ENCODE measurements at places on chromosomes 1 and 21.

- no peak for DNase-seq
These were observed 17.5 kb downstream of the SLC26A9 start for GRCh38 chr1:205925736-205926135.

DNA sequence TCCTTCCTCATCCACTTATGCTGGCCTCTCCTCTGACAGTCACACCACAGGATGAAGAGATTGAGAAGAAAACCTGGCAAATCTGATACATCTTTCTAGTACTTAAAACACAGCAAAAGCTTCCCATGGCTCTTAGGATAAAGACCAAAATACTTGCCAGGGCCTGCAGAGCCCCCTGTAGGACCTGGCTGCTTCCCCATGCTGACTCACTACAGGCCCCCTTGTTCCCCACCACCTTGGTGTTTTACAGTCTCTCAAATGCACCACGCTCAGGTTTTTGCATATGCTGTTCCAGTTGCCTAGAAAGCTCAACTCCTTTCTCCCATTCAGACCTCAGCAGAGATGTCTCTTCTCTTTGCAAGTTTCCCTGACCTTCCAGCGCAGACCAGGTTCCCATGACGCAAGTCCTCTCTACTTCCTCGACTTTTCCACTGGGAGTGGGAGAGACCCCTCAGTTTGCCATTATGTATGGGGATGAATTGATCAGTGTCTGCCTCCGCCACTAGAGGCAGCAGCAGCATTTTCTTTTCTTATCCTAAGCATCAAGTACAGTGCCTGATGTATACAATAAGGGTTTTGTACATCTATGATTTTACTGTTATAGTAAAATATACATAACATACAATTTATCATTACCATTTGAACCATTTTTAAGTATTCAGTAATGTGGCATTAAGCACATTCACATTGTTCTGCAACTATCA is 113.8 kb upstream of the C8B start:
- DNase-seq: no peak

DNA sequence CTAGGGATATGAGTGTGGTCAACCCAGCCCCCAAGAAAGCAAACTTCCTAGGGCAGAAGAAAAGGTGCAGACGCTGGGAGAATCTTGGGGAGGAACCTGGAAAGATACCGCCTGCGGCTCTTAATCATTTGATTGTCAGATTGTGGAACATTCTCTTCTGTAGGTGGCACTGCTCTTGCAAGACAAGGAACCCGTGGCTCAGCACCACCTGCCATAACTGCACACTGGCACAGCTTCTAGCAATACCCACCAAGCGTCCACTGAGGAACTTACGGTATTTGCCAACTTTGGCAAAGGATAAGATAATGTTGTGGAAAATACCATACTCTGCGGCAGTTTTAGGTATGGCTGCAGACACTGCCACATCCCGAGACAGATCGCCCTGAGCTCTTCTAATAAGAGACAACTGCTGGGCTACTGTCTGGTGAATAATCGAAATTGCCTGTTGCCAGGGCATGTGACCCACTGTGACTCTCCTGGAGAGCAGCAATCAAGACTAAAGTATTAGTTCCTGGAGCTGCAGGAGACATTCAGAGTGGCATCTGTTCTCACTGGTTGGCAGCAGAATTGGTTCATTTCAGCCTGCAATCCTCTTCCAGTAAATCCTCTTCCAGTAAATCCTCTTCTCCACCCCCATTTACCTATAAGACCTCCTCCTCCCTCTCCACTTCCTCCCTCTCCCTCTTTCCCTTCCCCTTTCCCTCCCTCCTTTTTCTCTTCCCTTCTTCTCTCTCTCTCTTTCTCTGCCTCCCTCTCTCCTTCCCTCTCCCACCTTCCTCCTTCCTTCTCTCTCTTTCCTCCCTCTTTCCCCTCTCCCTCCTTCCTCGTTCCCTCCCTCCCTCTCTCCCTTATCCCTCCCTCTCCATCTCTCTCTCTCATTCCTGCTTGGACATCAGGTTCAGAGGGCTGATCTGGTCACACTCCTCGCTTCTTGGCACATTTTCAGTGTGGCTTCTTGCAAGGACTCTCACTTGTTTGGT is 49.7 kb upstream of the B3GALT5 start:
- DNase-seq: no peak

GRCh38 chr1:233480198-233480597 is 133.7 kb upstream of the KCNK1 start:
- no peak for DNase-seq

DNA sequence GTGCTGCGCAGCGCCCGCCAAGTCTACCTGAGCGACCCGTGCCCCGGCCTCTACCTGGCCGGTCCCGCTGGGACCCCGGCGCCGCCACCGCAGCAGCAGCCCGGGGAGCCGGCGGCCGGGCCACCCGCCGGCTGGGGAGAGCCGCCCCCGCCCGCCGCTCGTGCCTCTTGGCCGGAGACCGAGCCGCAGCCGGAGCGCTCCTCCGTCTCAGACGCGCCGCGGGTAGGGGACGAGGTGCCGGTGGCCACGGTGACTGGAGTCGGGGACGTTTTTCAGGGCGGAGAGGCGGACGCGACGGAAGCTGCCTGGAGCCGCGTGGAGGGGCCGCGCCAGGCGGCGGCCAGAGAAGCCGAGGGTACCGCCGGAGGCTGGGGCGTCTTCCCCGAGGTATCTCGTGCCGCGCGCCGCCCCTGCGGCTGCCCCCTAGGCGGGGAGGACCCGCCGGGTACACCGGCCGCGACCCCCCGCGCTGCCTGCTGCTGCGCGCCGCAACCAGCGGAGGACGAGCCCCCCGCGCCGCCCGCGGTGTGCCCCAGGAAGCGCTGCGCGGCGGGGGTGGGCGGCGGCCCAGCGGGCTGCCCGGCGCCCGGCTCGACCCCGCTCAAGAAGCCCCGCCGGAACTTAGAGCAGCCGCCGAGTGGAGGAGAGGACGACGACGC is 646 bp downstream of the IER5 start:
- DNase-seq: peak; percentile 13

GRCh38 chr1:63904826-63905225 is 131.0 kb downstream of the ROR1 start:
- no peak for DNase-seq

- no peak for DNase-seq
These were observed 37.4 kb downstream of the MAP3K21 start for GRCh38 chr1:233364695-233365539.

GRCh38 chr21:46156678-46157077 is 1.3 kb upstream of the FTCD start:
- no peak for DNase-seq

GRCh38 chr1:207430602-207431001 is 23.5 kb upstream of the CR2 start:
- DNase-seq: no peak

DNA sequence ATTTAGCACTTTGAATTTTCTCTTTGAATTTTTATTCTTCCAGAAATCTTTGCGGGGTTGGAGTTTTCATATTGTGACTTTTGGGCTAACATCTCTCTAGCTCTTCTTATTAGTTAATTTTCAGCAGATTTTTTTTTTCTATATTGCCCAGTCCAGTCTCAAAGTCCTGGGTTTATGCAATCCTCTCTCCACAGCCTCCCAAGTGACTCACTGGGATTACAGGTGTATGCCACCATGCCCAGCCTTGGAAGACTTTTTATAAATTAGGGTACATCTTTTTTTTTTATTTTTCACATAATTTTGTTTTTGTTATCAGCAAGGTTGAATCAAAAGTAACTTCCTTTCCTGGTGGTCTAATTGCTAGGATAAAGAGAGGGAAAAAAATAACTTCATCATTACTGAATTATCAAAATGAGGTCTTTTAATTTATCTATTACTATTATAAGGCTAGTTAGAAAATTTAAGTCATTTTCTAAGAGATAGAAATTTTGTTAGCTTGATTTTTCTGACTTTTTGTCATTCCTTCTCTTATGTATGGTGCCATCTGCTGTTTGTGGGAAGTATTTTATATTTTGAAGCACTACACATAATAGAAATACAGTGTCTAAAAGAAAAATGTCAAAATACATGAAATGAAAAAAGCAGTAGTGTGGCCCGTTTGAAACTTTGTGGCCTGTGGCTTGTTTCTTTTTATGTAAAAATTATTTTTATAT is 273.4 kb upstream of the CACYBP start:
- DNase-seq: no peak

GRCh38 chr1:82162486-82163420 is 362.0 kb downstream of the ADGRL2 start:
- no peak for DNase-seq

DNA sequence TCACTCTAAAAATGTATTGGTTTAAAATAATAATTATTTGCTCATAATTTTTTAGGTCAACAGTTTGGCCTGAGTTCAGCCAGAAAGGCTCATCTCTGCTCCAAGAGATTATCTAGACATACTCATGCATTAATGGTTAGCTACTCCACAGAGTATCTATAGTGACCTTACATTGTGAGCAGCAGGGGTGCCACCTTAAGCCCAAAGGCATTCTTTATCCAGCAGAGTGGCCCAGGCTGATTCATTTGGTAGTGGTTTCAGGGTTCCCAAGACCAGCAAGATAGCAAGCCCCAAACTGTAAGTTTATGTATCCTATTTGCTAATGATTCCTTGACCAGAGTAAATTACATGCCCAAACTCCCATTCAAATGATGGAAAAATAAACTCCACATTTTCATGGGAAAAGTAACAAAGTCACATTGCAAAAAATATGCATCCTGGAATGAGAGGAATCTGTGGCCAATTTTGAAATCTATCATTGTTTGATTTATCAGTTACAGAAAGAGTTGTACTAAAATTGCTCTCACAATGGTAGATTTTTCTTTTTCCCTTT is 182.6 kb upstream of the KCNK2 start:
- no peak for DNase-seq

DNA sequence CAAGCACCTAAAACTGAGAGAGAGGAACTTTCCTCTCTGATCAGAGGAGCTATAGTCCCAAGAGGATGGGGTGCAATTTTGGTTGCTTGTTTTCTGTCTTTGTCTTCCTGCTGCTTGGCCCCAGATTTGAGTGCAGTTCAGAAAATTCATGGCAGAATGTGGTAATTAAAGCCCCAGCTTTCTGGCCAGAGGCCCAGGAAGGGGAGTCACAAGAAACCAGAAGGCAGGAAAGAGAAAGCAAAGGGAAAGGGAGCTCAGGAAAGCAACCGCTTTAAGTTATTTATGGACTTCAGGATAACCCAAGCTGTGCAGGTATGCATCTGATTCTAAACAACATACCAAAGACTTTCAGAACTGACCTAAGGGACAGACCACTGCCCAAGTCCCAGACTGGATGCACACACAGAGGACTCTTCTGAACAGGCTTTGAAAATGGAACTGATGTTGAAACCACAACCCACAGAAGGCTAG is 88.8 kb downstream of the ST3GAL3 start:
- DNase-seq: no peak

DNA sequence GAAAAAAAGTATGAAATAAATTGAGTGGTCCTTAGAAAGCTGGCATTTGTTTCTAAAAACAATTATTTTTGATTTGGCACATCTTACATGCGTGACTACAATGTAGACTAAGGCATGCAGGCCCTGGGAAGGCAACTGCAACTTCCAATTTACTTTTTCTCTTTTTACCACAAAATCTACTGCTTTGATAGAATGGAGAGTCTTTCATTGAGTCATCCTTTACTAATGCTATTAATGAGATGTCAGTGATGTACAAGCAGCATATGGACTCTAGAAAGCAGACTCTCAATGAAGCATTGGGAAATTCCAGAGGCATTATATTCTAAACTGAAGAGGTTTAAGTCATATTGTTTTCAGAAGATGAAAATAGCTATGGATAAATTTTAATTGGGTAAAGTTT is 29.6 kb upstream of the PRRX1 start:
- DNase-seq: no peak

GRCh38 chr1:18722270-18722669 is 91.6 kb downstream of the PAX7 start:
- DNase-seq: no peak

- DNase-seq: no peak
These were observed 27.8 kb upstream of the TIAM1 start for GRCh38 chr21:31371715-31372470.

DNA sequence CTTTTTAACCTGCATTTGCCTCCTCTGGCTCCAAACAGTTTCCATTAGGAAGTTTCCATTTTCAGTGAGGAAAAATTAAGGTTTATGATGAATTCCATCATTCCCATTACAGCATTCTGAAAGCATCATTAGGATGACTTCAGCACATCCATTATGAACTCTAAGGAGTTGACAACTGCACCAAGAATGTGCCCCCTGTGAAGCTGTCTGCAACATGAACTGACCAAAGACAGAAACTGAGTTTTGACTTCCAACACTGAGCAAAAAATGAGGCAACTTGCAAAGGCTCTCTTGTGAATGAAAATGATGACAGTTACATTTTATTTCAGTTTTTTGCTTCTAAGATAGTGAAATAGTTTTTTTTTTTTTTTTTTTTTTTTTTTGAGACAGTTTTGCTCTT is 18.3 kb upstream of the KCNE1 start:
- no peak for DNase-seq

DNA sequence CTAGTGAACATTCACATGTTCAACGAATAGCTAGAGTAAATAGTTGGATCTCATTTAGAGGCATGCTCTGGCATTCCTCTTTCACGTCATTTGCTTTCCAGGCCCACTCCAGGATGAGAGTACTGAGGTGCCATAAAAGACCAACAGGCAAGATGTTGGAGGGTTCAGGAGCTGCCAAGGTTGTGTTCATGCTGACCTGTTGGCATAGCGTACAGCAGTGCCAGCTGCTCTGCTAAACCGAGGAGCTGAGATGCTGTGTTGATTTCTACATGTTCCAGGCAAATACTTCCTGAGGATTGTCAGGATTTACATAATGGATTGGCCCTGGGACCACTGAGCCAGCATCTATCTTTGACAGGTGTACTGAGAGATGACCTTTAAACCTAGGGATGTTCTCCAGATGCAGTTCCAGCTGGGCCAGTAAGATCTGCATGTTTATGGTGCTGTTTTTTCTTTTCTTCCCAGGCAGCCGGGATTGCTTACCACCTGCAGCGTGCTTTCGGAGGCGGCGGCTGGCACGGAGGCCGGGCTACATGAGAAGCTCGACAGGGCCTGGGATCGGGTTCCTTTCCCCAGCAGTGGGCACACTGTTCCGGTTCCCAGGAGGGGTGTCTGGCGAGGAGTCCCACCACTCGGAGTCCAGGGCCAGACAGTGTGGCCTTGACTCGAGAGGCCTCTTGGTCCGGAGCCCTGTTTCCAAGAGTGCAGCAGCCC is 66.9 kb downstream of the DISC1 start:
- DNase-seq: no peak

DNA sequence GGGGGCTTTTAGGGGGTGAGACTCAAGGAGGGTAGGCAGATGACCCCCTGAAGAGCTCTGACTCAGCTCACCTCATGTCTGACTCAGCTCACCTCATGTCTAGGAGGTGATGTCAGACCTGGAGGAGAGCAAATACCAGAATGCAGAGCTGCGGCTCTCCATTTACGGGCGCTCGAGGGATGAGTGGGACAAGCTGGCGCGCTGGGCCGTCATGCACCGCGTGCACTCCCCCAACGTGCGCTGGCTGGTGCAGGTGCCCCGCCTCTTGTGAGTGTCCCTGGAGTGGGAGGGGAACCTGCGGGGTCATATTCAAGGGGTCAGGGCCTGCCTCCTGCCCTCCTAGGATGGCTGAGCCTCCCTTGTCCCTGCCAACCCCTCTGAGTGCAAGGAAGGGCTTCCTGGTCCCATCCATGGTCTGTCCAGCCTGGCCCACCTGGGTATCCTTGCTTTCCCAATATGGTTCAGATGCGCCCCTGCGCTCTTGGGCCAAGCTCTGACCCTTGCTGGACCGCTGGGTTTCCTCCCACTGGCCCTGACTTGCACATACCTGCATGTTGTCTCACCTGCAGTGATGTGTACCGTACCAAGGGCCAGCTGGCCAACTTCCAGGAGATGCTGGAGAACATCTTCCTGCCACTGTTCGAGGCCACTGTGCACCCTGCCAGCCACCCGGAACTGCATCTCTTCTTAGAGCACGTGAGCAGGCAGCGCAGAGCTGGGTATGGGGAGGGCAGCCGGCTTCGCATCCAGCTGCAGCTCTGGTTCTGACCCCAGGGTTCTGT is 9.1 kb downstream of the AMPD2 start:
- no peak for DNase-seq

Measured in stimulated activated CD8-positive, alpha-beta memory T cell treated with anti-CD3 and anti-CD28 coated beads, Interleukin-2, amount 100 ng/mL, for 1 hour (primary cell).